ENCODE measurements at places on chromosomes 7 and 10.

DNA sequence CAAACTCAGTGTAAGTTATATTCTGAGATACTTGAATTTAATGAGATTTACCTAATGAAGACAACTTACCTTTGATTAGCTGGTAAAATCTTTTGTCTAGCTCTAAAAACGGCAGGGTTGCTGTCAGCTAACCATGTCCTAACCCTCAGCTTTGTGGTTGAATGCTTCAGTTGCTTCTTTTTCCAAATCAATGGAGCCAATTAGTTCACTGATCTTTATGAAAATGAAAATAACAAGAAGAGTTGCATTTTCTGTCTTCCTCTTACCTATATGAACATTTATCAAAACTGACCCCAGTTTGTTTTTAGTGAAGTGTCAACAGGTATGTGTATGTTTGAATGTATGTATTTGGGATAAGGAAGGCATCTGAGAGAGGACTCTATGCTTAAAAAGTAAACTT is 253.1 kb upstream of the MTPN start:
- no peak for DNase-seq

DNA sequence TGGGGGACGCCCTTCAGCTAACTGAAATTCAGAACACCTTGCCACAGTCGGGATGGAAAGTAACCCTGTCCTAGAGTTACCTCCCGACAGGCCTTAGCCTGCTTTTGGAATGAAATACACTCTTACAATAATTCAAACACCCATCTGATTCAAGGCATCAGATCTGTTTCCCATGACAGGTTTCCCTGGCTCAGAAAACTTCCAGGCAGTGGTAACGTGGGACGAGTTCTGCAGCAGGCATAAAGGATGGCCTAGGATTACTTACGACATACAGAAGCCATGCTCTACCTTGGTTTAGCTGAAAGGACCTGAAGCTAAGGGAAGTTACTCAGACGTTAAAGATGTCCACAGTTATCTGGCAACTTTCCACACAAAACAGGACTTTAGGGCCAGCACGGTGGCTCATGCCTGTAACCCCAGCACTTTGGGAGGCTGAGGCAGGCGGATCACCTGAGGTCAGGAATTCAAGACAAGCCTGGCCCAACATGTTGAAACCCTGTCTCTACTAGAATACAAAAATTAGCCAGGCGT is 5.0 kb downstream of the PAXIP1 start:
- DNase-seq: no peak

GRCh38 chr10:60943316-60944057 is 498 bp downstream of the RHOBTB1 start:
- DNase-seq: no peak

DNA sequence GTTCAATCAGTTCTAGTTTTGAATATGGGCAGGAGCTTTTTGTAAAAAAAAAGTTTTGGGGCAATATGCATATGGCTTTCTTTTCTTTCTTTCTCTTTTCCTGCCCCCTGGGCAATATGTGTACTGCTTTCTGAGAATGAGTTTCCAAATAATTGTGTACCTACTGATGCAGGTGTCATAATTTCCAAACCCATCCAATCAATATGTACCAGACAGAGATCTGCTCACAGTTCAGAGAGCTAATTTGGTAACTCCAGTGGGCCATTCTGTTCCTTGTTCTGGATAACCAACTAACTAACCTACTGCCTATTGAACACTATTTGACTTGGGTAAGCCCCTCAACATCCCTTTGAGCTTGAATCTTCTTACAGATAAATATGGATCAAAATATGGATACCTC is 32.6 kb downstream of the HHEX start:
- no peak for DNase-seq

DNA sequence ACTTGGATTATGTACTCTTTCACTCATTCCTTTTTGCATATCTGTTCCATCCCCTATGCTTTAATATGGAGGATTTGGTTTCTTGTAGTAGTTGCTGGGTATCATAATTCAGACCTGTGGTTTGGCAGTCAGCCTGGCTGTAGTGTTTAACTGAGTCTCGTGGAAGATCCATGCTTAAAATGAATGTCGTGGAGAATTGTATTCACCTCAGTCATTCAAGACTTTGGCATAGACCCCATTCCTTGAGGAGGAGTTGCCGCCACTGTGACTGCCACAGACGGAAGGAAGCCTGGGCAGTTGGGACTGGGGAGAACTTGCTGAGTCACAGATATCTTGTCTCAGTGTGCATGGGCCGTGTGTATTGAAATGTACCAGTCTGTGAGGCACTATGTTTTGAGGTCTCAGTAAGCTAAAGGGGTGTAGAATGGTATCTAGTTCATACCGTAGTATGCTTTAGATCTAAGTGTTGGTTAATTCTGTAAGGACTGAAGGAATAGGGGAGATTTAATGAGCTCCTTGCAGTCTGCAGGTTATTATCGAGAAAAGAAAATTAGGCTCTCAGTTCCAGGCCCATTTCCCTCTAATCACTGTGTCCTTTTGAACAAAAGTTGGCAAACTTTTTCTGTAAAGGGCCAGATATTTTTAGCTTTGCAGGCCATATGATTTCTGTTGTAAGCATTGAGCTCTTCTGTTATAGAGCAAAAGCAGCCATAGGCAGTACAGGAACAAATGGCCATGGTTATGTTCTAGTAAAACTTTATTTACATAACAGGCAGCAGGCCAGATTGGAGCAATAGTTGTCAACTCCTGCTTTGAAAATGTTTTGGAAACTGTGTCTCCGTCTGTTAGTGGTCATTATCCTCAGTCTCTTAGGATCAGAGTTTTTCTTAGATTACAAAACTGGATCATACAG is 76.8 kb downstream of the TPST1 start:
- DNase-seq: no peak

DNA sequence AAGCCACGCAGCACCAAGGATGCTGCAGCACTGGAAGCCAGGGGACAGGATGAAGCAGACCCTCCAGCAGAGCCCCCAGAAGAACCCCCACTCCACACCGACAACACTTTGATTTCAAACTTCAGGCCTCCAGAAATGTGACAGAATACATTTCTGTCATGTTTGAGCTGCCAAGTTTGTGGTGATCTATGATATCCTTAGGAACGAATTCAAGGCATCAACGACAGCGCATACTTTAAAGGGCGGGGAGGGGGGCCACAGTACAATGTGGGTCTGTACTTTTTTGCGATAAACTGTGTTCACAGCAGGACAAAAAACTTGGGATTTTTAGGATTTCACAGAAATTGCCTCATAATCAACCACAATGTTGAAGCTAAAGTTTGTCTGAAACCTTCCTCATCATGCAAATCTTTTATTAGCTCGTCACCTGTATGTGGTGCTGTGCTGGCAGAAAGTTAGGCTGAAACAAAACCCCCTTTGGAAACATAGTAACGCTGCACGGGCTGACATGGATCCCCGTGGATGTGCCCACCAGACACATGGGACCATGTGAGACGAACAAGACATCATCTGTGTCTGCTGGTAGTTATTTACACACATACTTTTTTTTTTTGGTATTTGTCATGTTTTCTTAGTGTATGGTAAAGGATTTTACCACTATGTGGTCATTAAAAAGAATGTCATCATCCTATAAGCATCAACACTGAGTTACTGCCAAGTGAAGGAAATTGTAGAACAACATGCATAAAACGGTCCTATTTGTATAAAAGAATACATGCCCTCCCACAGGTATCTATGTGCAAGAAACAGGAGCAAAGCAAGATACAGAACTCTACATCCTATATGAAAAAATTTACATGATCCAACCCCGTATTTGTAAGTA is 113.3 kb upstream of the AFAP1L2 start:
- DNase-seq: no peak

DNA sequence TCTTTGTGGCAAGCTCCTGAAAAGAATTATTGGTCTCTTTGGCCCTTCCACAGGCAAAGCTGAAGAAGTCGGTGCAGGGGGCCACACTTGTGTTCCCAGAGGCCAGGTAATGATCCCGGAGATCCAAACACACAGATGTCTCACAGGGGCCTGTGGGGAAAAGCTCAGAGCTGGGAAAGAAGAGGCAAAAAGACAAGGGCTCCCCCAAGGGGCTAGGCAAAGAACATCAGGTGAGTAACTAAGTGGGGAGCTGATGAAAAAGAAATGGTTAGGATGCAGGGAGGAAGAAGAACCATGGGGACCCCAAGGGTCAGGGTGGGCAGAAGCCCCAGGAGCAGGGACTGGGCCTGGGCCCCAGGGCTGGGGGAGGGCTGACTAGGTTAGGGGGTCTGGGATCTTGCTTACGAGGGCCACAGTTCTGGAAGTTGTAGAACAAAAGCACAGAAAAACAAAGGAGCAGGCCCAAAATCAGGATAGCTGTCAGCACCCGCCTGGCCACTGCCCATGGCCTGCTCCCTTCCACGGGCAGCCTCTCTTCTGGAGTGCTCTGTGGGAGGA is 1.1 kb downstream of the KEL start:
- no peak for DNase-seq

GRCh38 chr7:142873281-142873784 is 12.2 kb downstream of the TRPV6 start:
- DNase-seq: no peak

DNA sequence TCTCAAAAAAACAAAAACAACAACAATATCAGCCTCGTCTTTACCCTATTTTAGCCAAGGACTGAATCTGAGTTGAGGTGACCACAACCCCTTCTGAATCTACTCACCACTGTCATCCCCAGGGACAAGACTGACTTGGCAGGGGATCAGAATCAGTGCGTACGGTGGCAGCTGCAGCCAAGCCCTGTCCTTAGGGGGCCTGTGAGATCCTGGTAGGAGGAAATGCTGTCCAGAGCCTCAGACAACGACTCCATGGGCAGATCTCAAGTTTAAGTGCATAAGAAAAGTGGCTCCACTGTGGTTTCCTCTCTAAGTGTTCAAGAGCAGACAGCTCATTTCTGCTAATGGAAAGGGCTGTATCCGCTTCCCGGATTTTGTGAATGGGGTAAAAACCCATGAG is 22.4 kb upstream of the CYTH3 start:
- DNase-seq: no peak

DNA sequence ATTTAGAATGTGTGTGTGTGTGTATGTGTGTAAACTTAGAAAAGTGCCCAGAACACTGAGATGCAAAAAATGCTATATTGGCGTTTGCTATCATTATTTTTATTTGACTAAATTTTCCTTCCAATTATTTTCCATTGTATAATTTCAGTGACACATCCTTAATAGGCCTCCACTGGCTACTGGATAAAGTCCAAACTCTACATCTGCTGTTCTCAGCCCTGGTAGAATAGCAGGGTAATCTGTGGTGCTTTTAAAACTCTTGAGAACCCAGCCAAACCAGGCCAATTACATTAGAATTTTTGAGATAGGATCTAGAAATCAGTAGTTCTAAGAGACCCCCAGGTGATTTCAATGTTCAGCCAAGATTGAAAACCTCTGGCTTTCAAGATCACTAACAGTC is 66.4 kb downstream of the ZNF503 start:
- DNase-seq: no peak

GRCh38 chr10:53536322-53536721 is 763.7 kb upstream of the MBL2 start:
- no peak for DNase-seq

Data from activated naive CD4-positive, alpha-beta T cell (primary cell).